Upper lobe of left lung (tissue), 6 donors: ENCODE measurements at places on chromosomes 2 and 18. TPM values are rescaled to one million over a fixed set of nuclear protein-coding genes. Genes with fewer than 3 reads are reported as not detected.

DNA sequence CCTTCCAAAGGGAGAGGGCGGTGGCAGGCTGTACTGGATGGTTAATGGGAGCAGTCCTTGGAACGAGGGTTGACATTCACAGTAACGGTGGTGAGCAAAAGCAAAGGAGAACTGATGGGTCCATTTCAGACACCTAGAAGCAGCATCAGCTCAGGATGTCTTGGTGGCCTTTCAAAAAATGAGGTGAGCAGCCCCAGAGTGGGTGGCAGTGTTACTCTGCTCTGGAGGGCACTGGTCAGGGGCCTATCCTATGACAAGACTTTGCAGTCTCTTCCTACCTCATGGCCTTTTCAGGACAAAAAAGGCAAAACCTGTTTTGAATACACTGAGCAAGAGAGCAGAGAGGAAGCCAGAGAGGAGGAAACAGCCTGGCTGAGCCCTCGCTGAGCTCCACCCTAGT, 23.5 kb downstream of the CAPN14 start:
- no peaks in the 10 kb centered on the region for H3K36me3 ChIP-seq
- DNase-seq, result no peak
- H3K4me3 ChIP-seq, result no peak overlapping the region
- H3K27ac ChIP-seq, result no peak overlapping the region

DNA sequence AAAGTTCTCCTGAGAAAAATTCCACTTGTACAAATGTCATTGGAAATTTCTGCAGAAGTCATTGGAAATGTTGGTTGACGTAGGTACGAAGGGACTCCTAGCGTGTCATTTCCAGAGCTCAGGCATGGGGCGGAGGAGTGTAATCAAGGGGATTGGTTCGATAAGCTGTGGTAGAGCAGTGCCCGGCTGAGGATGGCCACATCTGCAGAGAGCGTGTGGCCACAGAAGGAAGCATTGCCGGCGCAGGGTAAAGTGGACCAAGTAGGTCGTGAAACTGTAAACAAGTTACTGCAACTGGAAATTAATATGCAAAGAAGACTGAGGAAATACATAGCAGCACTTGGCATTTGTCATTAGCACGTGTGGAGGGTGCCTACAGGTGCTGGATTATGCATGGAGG, 101.8 kb downstream of the DGKD start:
- H3K4me3 ChIP-seq, result no peak overlapping the region
- no peak for DNase-seq
- H3K27me3 ChIP-seq, result no peaks in the 10 kb centered on the region
- no peak overlapping the region for H3K27ac ChIP-seq

GRCh38 chr2:168355121-168355520, 101.0 kb upstream of the CERS6 start:
- H3K4me3 ChIP-seq, result no peak overlapping the region
- no peaks in the 10 kb centered on the region for H3K36me3 ChIP-seq
- H3K27ac ChIP-seq, result no peak overlapping the region
- H3K4me1 ChIP-seq, result no peaks in the 10 kb centered on the region
- no peak for DNase-seq

The CDK15 gene
- total RNA-seq, result 1.00 TPM

The CROCC2 gene
- 17.8 TPM for total RNA-seq

The KLF11 gene
- total RNA-seq, result 19.9 TPM

GRCh38 chr2:109494351-109494750, 119.4 kb downstream of the SEPTIN10 start:
- peaks cover 8% of the 10 kb centered on the region for H3K4me1 ChIP-seq
- H3K36me3 ChIP-seq, result peaks cover 15% of the 10 kb centered on the region
- H3K27ac ChIP-seq, result no peak overlapping the region

- H3K27ac ChIP-seq, result no peak overlapping the region
- peaks cover 10% of the 10 kb centered on the region for H3K4me1 ChIP-seq
Observed at GRCh38 chr2:74051504-74051903, 66.8 kb downstream of the TET3 start.

DNA sequence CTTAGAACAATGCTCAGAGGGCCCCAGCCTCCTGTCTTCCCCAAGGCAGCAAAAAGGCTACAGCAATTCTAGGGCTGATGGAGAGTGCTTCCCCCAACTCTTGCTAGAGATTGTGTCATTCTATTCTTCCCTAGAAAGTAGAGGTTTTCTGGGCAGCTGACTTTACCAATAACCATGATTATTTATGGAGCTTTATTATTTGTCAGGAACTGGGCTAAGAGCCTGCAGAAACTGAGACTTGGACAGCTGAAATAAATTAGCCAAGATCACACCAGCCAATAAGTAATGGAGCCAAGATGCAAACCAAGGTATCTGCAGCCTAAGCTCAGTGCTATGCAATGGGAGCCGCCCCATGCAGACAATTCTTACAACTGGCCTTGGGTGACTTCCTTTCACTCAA, 84.8 kb downstream of the CCBE1 start:
- H3K36me3 ChIP-seq, result no peaks in the 10 kb centered on the region
- H3K4me3 ChIP-seq, result no peak overlapping the region
- H3K27me3 ChIP-seq, result no peaks in the 10 kb centered on the region

GRCh38 chr2:132577686-132578085, 92.3 kb downstream of the LYPD1 start:
- no peak for DNase-seq
- no peak overlapping the region for H3K27ac ChIP-seq
- H3K27me3 ChIP-seq, result no peaks in the 10 kb centered on the region
- peaks cover 8% of the 10 kb centered on the region for H3K4me1 ChIP-seq

- peaks cover 3% of the 10 kb centered on the region for H3K36me3 ChIP-seq
- H3K27me3 ChIP-seq, result no peaks in the 10 kb centered on the region
- H3K4me1 ChIP-seq, result peaks cover 8% of the 10 kb centered on the region
- no peak overlapping the region for H3K27ac ChIP-seq
- no peak for DNase-seq
Observed at GRCh38 chr2:232236200-232236599, 142.4 kb upstream of the ALPP start.

DNA sequence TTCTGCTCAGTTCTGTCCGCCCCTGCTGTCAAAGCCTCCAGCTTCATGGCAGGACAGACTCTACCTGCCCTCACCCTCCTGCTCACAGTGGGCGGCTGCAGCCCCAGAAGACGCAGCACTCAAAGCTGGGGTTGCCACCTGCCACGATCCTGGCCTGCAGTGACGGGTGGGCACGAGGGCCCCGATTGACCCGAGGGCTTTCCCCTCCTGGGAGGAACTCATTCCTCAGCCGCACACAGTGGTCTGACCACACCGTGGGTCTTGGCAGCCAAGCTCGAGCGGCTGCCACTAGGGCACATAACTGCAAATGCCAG, 47.1 kb downstream of the HS6ST1 start:
- H3K27ac ChIP-seq, result no peak overlapping the region
- no peaks in the 10 kb centered on the region for H3K4me1 ChIP-seq
- no peak overlapping the region for H3K4me3 ChIP-seq
- peaks cover 7% of the 10 kb centered on the region for H3K36me3 ChIP-seq

- H3K4me3 ChIP-seq, result no peak overlapping the region
- H3K27me3 ChIP-seq, result no peaks in the 10 kb centered on the region
- no peak for DNase-seq
- H3K36me3 ChIP-seq, result no peaks in the 10 kb centered on the region
- no peaks in the 10 kb centered on the region for H3K4me1 ChIP-seq
Observed at GRCh38 chr2:105919826-105920225, 175.1 kb downstream of the NCK2 start.

GRCh38 chr2:24881623-24882022, 38.4 kb downstream of the ADCY3 start:
- no peak for DNase-seq
- no peaks in the 10 kb centered on the region for H3K4me1 ChIP-seq
- no peaks in the 10 kb centered on the region for H3K27me3 ChIP-seq
- no peak overlapping the region for H3K4me3 ChIP-seq

DNA sequence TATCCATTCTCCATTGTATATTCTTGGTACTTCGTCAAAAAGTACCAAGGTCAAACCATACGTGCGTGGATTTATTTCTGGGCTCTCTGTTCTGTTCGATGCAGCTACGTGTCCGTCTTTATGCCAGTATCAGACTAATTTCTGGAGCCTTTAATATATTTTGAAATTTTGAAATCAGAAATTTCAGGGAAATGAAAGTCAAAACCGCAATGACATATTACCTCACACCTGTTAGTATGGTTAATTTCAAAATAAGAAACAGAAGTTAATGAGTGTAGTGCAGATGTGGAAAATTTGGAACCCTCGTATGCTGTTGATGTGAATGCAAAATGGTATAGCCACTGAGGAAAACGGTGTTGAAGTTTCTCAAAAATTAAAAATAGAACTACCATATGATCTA, 156.1 kb upstream of the TRIB2 start:
- H3K27ac ChIP-seq, result no peak overlapping the region
- no peaks in the 10 kb centered on the region for H3K27me3 ChIP-seq
- no peaks in the 10 kb centered on the region for H3K36me3 ChIP-seq
- peaks cover 3% of the 10 kb centered on the region for H3K4me1 ChIP-seq

DNA sequence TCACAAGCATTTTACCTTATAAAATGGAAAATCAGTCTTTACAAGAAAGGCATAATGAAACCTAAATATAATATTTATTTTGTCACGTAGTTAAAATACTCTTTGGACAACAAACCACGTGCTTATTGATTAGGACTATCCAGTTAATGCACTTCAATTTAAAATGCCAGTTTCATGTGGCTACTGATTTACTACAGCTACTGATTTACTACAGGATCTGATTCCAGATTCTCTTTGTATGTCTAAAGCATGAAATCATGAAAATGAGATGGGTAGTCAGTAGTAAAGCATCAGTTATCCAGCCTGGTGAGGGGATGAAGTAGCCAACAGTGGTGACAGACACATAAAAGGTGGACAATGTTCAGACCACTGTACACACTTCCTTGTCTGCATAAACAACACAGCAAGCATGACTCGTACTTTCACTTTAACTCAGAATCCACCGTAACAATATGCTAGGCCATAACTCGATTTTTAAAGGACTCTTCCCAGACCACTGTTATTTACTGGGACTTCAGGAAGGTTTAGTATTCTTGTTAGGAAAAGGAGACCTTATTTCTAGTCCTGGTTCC, 24.9 kb downstream of the ACAA2 start:
- DNase-seq, result no peak
- no peak overlapping the region for H3K4me3 ChIP-seq
- H3K4me1 ChIP-seq, result no peaks in the 10 kb centered on the region

The PFN4 gene
- 0.54 TPM for total RNA-seq

DNA sequence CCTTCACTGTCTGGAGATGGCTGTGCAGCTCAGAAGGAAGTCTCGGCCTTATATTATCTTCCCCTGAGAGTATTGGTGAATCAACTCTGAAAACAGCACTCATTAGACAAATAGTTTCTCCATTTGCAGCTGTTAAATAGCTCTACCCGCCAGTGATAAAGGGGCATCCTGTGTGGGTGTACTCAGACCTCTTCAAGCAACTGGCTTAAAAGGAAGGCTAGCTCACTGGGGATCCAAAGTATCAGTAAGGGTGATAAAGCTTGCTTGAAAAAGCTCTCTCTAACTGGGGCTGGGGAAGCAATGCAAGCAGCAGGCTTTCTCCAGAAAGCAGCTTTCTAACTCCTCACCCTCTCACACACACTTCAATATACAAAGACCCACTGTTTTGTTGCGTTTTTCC, 64.9 kb upstream of the PSMD14 start:
- H3K27me3 ChIP-seq, result no peaks in the 10 kb centered on the region
- H3K4me1 ChIP-seq, result peaks cover 15% of the 10 kb centered on the region
- no peak for DNase-seq
- H3K36me3 ChIP-seq, result no peaks in the 10 kb centered on the region

GRCh38 chr2:86304416-86304815, 33.0 kb downstream of the REEP1 start:
- H3K27me3 ChIP-seq, result no peaks in the 10 kb centered on the region
- DNase-seq, result no peak
- H3K36me3 ChIP-seq, result no peaks in the 10 kb centered on the region
- H3K4me1 ChIP-seq, result peaks cover 6% of the 10 kb centered on the region

DNA sequence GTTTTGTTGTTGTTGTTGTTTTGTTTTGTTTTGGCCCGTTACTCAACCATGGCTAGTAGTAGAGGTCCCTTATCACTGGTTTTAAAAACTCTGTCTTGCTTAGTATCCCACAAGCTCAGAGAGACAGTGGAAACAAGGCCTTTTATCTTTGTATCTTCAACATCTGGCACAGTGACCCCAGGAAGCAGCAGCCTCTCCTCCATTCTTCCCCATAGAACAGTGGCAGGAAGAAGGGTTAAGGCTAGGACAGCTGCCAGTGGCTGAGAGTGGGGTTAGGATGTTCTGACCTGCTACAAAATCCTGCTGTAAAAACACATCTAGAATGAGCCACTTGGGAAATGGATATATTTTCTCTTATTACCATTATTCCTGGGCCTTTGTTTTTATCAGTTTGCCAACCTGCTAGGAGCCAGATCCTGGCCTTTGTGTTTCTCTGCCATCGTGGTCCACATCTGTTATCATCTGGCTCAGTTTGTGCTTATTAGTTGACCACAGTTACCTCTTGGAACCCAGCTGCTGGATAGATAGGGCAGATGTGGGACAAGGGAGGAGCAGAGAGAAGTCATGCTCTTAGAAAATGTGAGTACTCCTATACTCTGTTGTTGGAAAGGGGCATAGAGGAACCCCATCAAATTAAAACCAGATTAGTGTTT, 246.8 kb downstream of the AGPS start:
- no peaks in the 10 kb centered on the region for H3K36me3 ChIP-seq
- H3K27ac ChIP-seq, result no peak overlapping the region
- H3K27me3 ChIP-seq, result no peaks in the 10 kb centered on the region

DNA sequence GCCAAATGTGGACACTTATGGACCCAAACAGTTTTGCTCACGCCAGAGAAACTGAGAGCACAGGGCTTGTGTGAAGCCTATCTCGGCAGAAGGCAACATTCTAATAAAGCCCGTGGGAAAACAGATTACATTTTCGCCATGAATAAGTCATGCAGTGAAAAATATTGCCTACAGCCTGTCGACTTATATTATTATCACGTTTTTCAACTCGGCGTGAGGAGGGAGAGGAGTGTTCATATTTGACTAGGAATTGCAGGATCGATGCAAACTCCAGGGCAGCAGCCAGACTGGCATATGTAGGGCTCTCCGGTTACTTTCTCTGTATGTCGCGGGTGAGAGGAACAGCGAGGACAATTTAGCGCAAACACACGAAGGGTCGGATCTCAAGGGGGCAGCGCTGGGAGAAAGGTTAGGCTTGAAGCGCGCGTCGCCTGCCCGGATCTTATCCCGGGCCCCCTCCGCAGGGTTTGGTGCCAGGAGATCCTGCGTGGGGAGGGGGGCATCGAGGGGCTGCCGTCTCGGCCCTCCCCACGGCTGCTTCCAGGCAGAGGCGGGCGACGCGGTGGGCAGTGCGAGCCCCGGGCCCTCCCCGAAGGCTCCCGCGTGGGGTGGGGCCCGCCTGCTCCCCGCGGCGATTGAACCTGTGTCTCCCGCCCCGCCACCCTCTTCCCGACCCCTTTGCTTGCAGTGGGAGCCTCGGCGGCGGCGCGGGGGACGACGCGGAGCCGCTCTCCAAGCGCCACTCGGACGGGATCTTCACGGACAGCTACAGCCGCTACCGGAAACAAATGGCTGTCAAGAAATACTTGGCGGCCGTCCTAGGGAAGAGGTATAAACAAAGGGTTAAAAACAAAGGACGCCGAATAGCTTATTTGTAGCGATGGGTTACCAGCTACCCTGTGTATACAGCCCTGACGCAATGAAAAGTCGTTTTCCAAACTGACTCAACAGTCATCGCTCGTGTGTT, 4.4 kb downstream of the ADCYAP1 start:
- peaks cover 52% of the 10 kb centered on the region for H3K27me3 ChIP-seq
- H3K4me3 ChIP-seq, result peak overlapping the region; percentile 49
- H3K27ac ChIP-seq, result no peak overlapping the region

The CBLN2 gene
- total RNA-seq, result not detected
